ENCODE measurements at places on chromosomes 4 and X.

GRCh38 chrX:48942895-48943294 is 14.5 kb downstream of the OTUD5 start:
- no peak for DNase-seq
- peaks cover 14% of the 10 kb centered on the region for H3K36me3 ChIP-seq
- H3K27ac ChIP-seq: peak overlapping the region; percentile 27
- no peak overlapping the region for H3K4me3 ChIP-seq

GRCh38 chrX:96372313-96373046 is 312.2 kb upstream of the DIAPH2 start:
- no peaks in the 10 kb centered on the region for H3K36me3 ChIP-seq
- H3K4me1 ChIP-seq: peaks cover 3% of the 10 kb centered on the region
- no peak for DNase-seq
- no peak overlapping the region for H3K27ac ChIP-seq
- H3K4me3 ChIP-seq: no peak overlapping the region

GRCh38 chr4:174575436-174575835 is 53.1 kb upstream of the HPGD start:
- no peaks in the 10 kb centered on the region for H3K36me3 ChIP-seq
- H3K4me3 ChIP-seq: no peak overlapping the region
- H3K27ac ChIP-seq: no peak overlapping the region
- no peak for DNase-seq
- H3K4me1 ChIP-seq: peaks cover 6% of the 10 kb centered on the region
- no peaks in the 10 kb centered on the region for H3K27me3 ChIP-seq

GRCh38 chr4:180560896-180561295 is 1682.3 kb upstream of the TENM3 start:
- no peaks in the 10 kb centered on the region for H3K27me3 ChIP-seq
- H3K36me3 ChIP-seq: no peaks in the 10 kb centered on the region
- no peak overlapping the region for H3K27ac ChIP-seq
- DNase-seq: no peak

- peak; percentile 12 for DNase-seq
- H3K4me1 ChIP-seq: peaks cover 46% of the 10 kb centered on the region
- H3K27ac ChIP-seq: peak overlapping the region; percentile 96
- H3K27me3 ChIP-seq: no peaks in the 10 kb centered on the region
- H3K4me3 ChIP-seq: peak overlapping the region; percentile 16
Measured at GRCh38 chrX:111555406-111555958, 44.0 kb downstream of the SERTM2 start.
